ENCODE measurements at places on chromosomes 11 and 22.

DNA sequence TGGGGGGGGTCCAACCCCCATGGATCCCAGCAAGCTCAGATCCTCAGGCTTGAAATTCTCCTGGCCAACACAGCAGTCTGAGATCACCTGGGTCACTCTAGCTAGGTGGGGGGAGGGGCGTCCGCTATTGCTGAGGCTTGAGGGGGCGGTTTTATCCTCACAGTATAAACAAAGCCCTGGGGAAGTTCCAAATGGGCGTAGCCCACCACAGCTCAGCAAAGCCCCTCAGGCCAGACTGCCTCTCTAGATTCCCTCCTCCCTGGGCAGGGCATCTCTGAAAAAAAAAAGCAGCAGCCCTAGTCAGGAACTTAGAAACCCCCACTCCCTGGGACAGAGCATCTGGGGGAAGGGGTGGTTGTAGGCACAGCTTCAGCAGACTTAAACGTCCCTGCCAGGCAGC is 16.7 kb downstream of the TRPC6 start:
- no peak for DNase-seq

DNA sequence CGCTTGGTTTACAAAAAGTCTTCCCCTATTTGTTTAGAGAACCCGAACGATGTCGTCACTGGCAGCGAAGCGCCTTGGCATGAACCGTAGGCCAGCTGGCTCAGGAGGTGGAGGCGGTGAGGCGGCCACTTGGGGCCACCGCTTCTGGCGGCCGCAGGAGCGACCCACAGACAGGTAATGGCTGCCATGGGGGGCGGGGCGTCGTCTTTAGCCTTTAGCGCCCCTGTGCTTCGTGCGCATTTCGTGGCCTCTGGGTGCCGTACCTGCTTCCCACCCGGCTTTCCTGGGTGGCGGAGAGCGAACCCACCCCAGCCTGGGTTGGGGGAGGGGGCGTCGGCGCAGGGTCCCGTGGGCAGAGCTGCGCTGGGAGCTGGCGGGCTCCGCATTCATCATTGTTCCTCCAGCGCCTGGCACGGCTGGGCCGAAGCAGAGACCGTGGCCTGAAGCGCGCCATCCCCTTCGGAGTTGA is 469 bp upstream of the OSBP2 start:
- DNase-seq = peak; percentile 62

GRCh38 chr11:26778000-26778757 is 56.3 kb upstream of the SLC5A12 start:
- DNase-seq = no peak

GRCh38 chr11:2178906-2179494 is 7.4 kb upstream of the TH start:
- DNase-seq = no peak

DNA sequence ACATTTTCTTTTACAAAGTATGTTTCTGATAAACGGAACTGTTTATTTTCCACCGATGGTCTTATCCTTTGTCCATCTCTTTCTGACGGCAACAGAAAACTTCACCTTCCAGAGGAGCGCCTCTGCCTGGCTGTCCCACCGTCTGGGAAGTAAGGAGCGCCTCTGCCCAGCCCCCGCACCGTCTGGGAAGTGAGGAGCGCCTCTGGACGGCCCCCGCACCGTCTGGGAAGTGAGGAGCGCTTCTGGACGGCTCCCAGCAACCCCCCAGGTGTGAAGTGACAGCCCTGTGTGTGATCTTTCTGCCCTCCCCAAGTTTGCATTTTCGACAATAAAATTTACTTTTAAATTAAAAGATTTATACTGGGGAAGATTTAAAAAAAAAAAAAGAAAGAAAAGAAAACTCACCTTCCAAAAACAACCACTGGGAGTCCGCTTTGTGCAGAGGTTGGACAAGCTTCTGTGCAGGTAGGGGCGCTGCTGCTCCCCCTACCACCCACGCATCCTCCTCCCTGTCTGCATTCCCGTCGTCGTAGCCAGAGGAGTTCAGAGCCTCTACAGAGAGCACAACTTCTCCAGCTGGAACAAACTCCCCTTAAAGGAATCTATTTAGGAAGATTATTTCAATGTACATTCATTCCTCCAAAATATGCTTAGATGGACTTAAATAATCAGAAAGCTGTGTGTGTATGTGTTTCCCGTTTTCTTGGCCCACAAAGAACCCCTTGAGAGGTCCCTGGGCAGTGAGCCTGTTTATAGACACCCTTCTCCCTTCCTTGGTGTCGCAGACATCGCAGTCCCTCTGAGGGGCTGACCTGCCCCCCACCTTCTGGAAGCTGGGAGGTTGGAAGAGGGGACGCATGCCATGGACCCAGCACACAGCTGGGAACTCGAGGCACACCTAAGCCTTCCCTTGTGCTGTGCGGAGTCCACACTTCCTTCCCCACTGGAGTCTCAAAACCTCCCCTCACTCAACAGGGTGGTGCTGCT is 849 bp upstream of the APOBEC3B start:
- no peak for DNase-seq

- DNase-seq = no peak
Measured at GRCh38 chr11:40819230-40819629, 640.2 kb downstream of the LRRC4C start.

DNA sequence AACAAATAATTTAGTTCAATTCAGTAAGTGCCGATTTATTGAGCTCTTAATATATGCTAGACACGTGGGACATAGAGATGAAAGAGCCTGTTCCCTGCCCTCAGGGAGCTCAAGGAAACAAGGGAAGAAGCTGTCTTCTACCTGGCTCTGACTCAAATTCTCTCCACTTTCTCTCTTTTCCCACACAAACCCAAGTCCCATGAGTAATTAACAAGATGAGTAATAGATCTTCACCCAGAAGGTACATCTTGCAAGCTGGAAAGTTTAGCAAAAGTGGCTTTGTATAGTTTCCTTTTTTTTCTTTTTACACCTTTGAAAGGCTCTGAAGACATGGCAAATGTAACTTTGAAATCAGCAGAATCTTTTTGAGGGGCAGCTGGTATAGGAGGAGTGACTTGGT is 48.2 kb upstream of the CHST1 start:
- DNase-seq = no peak

DNA sequence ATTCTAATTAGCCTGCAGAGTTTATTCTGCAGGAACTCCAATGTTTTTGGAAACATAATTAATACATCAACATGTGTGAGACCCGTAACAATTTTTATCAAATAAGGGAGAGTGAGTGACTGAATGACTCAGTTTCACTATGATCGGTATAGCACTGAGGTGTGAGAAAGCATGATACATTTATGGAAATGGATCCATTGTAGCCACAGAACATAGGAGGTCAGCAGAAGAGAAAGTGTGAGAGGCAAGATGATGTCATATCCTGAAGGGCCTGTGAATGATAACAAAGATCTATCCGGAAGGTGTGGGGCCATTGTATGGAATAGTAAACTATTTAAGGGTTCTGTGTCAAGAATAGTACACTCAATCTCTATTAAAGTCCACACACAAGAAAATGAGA is 1406.1 kb upstream of the TENM4 start:
- no peak for DNase-seq

DNA sequence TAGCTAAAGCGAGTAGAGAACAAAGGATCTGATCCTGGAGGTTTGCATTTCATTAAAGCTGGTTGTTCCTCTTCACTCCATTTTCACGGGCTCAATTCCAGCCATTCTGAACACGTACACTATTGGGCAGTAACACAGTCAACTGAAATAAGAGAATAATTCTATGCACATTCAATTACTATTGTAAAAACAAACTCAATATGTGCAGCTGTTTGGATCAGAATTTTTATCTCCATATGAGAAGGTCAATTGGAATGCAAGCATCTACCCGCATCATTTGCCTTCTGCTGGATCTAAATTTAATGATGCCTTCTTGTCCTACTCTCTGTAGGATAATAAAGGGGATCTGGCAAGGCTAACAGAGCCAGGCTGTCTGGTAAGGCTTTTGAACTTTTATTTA is 562.8 kb upstream of the CCDC179 start:
- no peak for DNase-seq

- DNase-seq = no peak
Measured at GRCh38 chr11:68163691-68164090, 42.5 kb upstream of the CHKA start.

DNA sequence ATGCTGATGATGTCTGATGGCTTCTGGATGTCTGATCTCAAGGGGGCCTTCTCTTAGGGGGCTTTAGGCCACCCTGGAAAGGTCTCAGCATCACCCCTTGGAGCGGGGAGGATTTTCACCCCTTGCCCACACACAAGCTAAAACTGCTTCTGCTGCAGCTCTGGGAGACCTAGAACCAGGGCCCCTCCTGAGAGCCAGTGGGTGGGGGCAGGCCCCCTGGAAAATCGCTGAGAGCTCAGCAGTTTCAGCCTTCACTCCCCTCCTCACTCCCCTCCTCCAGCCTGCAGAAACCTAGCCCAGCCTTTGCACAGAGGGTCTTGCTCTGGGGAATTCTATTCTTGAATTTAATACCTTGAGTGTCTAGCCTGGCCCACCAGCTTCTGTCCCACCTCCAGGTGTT is 17.2 kb downstream of the CD6 start:
- DNase-seq = no peak

- DNase-seq = no peak
Measured at GRCh38 chr22:39287076-39287725, 32.2 kb downstream of the RPL3 start.

DNA sequence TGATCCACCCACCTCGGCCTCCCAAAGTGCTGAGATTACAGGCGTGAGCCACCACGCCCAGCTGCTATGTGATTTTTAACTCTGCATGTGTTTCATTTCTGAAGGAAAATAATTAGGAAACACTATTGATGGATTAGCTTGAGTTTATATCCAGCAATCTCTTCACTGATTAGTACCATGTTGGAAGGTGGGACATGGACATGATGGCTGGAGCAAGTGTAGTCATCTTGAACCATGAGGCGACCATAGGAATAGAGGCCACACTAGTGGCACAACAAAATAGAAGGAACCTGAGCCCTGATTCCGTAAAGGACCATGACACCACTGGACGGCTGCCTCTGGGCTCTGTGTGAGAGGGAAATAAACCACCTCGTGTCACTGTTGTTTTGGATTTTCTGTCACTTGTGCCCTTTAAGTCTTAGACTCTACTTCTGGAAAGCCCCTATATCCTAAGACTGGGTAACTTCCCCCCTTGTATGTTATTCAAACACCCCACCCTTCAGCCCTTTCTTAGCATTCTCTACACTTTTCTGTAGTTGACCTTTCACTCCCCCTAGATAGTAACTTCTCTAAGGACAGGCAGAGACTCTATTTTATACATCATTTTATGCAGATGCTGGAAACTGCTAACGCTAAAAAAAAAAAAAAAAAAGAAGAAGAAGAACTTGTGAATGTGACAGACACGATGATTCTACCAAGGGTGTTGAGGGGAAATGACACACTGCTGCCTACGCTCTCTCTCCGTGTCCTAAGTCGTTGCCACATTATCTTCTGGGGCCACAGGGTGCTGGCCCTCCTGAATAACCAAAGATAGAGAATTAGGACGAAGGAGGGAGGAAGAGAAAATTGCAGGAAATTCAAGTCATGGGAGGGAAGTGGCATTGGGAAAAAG is 2.7 kb upstream of the VPS37C start:
- DNase-seq = no peak

GRCh38 chr11:86234831-86235461 is 9.6 kb upstream of the EED start:
- no peak for DNase-seq

- peak; percentile 78 for DNase-seq
Measured at GRCh38 chr22:43862074-43862881, at the start of gene SULT4A1. TSS of gene SULT4A1 (minus strand) at chr22:43862513. CDS start at chr22:43862382, 131 bp downstream.

Measured in frontal cortex (tissue), 4 donors.